ENCODE measurements at places on chromosomes 5 and 9. TPM values are rescaled to one million over a fixed set of nuclear protein-coding genes. Genes with fewer than 3 reads are reported as not detected.

DNA sequence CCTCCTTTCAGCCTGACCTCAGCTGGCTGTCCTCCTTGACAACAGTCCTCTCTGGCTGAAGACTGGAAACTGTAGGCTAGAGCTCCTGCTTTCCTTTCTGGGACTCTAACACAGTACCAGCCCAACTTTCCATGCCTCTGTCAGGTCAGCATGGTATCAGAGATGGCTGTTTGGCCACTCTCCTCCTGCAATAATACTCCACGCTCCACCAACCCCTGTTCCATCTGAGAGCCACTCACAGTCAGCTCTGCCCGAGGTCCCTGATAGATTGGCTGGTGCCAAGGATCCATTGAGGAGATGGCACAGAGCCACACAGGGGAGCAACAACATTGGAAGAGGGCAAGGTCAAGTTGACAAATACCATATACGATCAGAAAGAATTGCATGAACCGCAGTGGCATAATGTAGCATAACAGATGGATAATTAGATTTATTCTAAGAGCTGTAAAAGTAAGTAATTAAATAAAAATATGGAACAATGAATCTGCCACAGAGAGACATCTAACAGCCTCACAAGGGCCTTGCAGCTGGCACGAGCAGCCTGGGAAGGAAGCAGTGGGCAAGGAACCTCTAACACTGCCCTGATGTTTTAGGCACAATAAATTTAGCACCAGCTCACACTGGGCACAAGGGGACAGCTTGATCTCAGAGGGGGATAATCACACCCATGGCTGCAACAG, 94.3 kb upstream of the LRRTM2 start:
- DNase-seq: no peak

DNA sequence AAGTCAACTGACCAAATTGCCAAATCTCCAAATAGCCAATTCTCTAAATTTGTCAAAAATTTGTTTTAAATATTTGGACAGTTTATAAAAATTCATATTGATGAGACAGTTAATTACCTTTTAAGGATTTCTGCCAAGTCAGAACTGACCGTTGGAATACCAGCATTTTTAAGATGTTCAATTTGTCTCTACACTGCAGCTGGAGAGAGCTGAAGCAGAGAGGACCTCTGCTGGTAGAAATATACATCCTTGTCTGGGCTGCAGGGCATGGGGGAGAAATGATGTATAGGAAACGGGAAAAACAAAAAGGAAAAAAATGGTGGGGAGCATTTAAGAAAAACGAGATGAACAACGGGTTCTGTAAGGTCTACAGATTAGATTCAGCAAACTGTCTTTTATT, 16.8 kb downstream of the NR6A1 start:
- no peak for DNase-seq

DNA sequence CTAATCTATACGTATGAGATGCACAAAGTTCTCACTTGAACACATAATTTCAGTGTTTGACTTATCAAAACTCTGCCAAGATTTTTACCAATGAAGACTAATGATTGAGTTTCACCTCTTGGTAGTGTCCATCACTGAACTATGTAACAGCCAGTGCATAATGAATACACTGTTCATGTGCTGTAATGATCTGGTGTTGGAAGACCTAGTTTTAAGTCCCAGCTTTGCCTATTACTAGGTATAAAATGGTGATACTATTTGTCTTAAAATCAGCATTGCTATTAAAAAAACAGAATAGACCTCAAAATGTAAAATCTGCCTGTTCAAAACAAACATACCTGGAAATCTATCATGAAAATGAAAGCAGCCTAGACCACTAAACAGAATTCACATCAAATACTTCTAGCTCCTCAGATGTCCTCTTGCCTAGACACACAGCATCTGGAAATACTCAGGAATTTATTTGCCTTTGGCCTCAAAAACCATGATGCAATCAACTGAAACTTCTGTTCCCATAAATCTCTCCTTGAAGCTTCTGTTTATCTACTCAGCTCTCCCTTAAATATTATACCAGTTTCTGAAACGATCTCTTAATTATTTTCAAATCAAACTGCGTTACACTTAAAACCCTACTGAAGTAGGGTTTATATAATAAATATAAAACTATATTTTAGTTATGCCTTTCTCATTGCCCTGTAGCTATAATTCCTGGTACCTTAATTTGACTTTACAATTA, 38.1 kb downstream of the MRPS27 start:
- DNase-seq: no peak

Gene SHOC1
- total RNA-seq: not detected

DNA sequence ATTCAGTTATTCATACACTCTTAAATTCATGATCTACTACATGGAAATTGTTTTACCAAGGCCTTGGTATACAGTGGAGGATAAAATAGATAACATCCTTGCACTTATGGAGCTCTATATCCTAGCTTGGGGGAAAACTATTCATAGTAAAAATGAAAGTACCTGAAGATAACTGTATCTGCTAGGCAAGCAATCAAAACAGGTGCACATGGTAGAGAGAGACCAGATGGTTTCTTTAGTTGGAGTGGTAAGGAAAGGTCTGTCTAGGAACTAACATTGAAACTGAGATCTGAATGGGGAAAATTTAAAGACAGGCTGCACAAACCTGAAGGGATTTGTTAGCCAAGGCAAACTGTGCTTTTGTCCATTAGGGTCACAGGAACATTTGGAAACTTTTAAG, 11.1 kb upstream of the SLCO4C1 start:
- DNase-seq: no peak

Gene IFNA13
- total RNA-seq: not detected

GRCh38 chr9:21744320-21744719, 58.1 kb upstream of the MTAP start:
- no peak for DNase-seq

Gene FLT4
- 6.1 TPM for total RNA-seq

- no peak for DNase-seq
Measured at GRCh38 chr5:318341-318897, 3.1 kb upstream of the AHRR start.

Gene CCIN
- total RNA-seq: not detected

Gene CORO2A
- 0.14 TPM for total RNA-seq

DNA sequence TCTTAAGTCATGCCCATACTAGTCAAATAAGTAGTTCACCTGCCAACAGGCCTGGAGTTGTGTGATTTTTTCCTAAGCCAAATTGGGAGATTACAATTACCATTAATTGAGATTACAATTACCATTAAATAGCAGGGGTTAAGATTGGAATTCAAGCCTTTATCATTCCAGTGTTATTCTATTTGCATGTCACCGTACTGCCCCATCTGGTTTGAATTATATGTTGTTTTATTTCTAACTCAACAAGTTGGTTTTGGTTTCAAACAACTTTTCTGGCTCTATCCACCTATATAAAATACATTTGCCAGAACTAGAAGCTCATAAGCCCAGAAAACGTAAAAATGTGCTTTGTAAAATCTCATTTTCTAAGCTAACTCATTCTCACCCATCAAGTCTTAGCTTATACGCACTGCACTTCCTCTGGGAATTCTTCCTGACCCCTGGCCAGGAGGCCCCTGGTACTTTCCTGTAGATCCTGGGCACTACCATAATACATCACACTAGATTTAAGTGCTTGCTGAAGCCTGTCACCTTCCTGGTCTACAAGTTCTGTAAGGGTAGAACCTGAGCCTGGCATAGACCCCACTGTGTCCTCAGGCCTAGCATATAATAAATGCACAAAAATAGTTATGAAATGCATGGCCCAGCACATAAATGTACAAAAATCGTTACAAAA, 242.0 kb upstream of the TRPM3 start:
- DNase-seq: no peak

GRCh38 chr5:112848116-112848811, 12.8 kb upstream of the SRP19 start:
- no peak for DNase-seq

DNA sequence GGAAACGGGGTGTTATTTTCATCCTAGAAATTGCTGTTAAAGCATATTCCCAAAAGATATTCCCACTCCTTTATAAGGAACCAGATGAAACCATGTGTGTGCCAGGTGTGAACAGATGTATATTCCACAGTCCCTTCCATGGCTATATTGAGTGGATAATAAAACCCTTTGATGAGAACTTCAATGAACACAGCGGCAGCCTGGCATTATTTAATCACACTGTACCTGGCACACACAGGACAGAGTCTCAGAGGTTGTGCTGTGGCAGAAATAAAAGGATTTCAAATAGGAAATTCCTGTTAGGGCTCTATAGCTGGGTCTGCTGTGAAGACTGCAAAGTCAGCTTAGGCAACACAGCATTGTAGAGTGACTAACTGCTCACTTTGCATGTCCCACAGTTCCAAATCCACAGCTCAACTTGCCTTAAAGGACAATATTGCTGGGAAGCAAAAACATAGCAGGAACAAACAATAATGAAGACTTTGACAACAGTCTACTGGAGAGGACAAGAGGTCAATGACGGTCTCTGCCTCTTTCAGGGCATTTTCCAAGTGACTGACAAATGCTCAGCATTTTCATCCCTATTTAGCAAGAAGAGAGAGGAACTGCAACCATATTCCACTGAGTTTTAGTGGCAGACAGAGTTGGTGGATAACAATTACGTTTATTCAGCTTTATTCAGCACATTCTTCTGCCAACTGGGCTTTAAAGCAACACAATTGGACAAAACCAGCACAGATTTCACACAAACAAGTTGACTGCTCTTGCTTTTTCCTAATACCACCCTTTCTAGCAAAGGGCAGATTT, 255.7 kb upstream of the RGMB start:
- no peak for DNase-seq

GRCh38 chr5:40066616-40067015, 613.1 kb upstream of the PTGER4 start:
- no peak for DNase-seq

Gene GADD45G
- total RNA-seq: 44.5 TPM

DNA sequence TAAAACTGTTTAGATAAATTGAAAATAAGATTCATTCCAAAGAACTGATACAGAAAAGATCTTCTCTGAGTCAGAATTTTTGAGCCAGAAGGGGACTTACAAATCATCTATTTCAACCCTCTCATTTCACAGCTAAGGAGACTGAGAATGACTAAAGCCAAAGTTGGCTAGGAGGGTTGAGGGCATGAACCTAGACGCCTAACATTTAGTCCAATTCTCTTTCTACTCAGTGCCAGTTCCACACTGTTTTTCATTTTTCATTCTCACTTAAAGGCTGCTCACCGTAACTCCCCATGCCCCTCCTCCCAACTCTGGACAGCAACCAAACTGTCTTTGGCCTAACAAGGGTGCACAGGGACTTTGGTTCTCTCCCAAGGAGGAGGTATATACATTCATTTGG, 364.0 kb downstream of the NDUFS4 start:
- DNase-seq: no peak

Gene PDZD2
- 120 TPM for total RNA-seq

Gene SH3GL2
- 7.3 TPM for total RNA-seq

Gene DNLZ
- total RNA-seq: 37.6 TPM

Gene SHC3
- total RNA-seq: 0.96 TPM

Gene C9
- total RNA-seq: not detected

DNA sequence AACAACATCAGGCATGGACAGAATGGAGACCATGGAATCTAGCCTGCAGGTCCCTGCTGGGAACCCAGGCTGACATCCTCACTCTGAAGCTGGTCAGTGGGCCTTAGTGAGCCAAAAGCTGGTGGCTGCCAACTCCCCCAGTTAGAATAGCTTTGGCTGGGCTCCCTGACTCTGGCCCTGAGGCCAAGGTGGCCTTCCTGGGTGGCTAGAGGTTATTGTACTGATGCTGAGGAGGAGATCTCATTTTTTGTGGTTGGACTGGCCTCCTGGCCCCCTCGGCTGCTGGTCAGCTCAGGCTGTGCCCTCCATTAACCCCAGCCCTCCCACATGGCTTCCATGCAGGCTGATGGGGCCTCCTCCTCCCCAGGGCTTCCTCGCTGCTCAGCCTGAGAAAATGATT, 101.2 kb upstream of the PANK3 start:
- no peak for DNase-seq

DNA sequence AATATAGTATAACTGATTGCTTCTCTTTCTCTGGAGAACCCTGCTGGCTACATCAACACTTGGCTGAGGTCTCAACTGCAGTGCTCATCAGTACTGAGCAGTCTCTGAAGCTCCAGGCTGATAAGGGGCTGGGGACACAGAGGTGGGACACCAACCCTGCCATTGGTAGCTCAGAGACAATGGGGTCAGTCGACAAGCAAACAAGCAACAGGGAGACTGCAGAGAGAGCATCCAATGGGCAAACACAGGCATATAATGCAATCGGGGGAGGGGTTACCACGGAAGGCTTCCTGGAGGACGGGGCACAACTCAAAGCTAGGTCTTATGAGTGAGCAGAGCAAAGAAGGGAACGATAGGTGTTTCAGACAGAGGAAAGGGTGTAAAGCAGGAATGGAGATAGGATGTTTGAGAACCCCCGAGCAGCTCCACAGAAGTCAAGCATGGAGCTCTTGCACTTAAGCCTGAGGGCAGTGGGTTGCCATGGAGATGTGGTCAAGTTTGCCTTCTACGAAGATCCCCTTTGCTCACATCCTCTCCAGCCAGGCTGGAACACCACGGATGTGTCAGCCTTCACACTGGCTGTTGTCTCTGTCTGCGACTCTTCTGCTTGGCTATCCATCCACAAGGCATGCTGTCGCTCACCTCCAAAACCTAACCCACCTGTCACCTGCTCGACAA, 21.5 kb upstream of the AKNA start:
- DNase-seq: no peak

DNA sequence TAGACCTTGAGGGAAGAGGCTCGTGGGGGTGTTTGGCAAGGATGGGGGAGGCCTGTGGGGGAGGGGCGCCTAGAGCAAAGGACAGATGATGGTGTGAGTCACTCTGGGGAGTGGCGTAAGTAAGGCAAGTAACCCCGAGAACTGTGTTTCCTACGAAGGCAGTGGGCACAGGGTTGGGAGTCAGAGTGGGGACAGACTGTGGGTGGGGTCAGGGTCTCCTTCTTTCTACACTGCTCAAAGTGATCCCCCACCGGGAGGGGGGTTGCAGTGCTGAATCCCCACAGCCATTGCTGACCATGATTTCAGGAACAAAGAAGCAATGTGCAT, 136.8 kb downstream of the TENT4A start:
- no peak for DNase-seq

GRCh38 chr5:77367741-77368140, 124.4 kb downstream of the WDR41 start:
- no peak for DNase-seq

DNA sequence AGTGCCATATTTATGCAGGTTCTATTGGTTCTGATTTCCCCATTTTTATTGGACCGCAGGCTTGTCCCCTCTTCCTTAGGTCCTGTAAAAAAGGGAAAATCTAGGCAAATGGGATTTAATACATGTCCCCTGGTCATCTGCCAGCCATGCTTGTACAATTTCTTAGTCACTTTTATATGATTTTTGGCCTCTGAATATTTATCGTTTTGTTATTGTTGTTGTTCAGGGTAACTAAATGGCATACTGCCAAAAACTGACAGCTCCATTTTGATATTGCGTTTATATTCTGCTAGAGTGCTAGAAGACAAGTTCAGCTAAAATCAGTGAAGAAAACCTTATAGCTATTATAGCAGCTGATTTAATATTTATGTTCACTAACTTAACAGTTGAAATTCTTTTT, 770.2 kb upstream of the FAM174A start:
- DNase-seq: no peak

- no peak for DNase-seq
Measured at GRCh38 chr5:1336749-1337488, 8.0 kb downstream of the CLPTM1L start.

Gene CKS2
- total RNA-seq: 11.6 TPM

- no peak for DNase-seq
Measured at GRCh38 chr5:16983022-16983639, 47.0 kb upstream of the MYO10 start.
